ENCODE measurements at places on chromosomes 6 and 20.

GRCh38 chr6:43848671-43849391, 78.8 kb downstream of the VEGFA start:
- DNase-seq: no peak

GRCh38 chr6:21994821-21995220, 302.0 kb downstream of the PRL start:
- no peak for DNase-seq

GRCh38 chr6:143549949-143550268, 38.4 kb upstream of the FUCA2 start:
- no peak for DNase-seq

DNA sequence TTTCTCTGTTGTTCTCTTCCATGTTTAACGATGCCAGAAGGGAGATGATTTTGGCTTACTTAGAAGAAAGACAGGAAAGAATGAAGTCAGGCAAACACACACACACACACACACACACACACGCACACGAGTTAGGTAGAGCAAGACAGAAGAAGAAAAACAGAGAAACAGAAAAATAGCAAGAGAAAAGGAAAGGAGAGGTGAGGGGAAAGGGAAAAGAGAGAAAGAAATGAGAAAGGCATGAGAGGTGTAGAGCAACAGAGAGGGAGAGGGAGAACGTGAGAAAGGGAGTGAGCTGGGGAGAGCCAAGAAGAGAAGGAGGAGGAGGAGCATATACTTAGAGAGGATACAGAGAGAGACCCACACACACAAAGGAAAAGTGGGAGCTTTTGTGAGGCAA, 385.3 kb downstream of the DOK5 start:
- DNase-seq: no peak

- DNase-seq: no peak
Measured at GRCh38 chr6:135994857-135995544, 143.5 kb downstream of the PDE7B start.

DNA sequence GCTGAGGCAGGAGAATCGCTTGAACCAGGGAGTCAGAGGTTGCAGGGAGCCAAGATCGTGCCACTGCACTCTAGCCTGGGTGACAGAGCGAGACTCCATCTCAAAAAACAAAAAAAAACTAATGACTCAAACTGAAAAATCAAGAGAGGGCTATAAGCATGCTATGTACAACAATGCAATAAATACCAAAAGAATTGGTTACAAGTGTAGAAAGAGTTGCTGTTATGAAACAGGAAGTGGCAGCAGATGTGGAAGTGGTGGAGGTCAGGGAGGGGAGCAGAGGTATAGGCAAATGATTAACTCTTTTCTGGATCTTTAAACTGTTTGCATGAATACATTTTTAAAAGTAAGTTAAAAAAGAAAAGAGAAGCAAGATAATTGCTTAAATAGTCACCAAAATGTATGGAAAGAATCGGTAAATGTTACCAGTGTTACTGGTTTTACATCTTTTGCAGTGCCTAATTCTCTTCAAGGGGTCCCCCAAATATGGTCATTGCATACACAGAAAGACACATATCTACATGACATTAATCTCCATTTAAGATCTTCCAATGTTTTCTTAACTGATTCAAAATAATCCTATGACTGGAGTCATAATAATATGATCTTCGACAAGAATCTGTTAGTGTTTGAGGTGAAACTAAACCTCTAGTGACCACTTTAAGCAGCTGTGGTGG, 15.0 kb downstream of the CALHM6 start:
- DNase-seq: peak; percentile 1

GRCh38 chr6:72035966-72036365, 149.6 kb downstream of the RIMS1 start:
- no peak for DNase-seq

- DNase-seq: no peak
Measured at GRCh38 chr20:36893801-36894200, 17.9 kb downstream of the TLDC2 start.

DNA sequence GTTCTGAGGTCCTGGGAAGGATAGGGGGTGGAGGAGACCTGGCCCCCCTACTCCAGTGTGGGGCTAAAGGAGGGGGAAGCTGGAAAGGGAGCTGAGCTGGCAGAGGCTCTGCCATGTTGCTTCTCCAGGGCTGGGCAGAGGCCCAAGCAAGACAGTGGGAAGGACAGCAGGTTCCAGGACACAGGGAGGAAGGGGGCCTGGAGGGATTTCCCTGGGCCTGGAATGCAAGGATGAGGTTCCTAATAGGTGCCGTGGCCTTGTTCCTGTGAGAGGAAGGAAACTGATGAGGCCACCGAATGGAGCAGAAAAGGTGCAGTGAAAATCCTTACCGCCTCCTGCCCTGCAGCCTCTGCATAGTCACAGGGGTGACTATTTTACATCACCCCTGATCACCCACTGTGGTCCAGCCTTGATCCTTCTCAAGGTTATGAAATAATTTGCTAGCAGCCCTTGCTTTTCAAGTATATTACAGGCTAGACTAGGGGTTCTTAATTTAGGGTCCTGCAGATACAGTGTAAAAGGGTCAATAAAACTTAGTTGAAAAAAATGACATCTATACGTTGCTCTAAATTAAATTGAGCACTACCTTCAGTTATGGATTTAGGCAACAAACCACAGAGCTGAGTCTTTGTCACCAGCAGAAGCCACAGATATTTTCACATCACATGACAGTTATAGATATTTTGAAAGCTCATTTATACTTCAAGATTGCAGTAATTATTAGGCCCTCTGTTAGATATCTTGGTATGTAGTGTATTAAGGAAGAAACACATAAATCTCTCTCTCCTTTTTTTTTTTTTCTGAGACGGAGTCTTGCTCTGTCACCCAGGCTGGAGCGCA, 45.7 kb upstream of the RNF24 start:
- DNase-seq: no peak

GRCh38 chr6:12602951-12603672, 113.5 kb upstream of the PHACTR1 start:
- no peak for DNase-seq

DNA sequence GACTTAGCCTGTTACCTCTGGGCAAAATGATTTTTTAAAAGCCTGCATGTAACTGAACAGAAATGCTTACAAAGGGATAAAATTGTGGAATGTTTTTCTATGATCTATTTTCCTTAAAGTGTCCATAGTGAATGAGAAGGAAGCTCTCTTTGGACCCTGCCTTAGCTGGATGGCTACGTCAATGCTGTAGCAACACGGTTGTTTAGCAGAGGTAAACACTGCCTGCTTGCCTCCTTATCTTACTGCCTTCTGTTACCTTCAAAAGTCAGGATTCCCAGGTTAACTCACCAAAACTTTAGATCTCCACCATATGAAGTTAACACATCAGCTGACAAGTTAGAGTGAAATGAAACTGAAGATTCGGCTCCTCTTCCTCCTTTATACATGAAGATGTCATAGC, 402.6 kb downstream of the SAMD5 start:
- no peak for DNase-seq

- no peak for DNase-seq
Measured at GRCh38 chr6:106178900-106179299, 92.8 kb downstream of the PRDM1 start.

DNA sequence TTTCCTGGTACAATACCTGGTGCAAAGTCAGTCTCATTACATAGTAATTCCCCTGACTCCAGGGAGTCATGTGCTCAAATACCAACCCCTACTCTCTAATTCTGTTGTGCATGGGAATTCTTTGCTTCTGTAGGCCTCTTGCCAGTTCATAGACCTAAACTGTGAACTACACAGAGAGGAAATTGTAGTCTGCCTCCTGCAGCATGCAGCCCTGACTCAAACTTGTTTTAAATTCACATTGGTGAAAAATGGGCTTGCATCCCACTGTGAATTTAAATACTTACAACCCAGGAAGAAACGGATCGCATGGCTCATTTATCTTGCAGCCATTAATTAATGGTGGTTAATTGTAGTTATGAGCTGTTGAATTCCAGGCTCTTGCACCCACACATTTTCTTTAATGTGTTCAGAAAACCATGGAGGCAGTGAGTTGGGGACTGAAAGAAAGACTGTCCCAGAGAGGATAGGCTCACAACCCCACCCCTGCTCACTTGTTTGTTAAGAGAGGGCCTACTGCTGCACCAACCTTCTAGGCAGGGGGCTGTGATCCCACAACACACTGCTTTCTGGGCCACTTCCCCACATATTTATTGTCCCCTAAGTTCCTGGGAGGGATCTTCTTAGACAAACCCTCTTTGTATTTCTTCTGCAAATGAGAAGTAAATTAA, 579.1 kb downstream of the DHX35 start:
- no peak for DNase-seq

Data from stimulated activated CD8-positive, alpha-beta memory T cell treated with anti-CD3 and anti-CD28 coated beads, Interleukin-4, amount 100 ng/mL, for 1 hour (primary cell).